ENCODE measurements at places on chromosomes 2 and 18.

DNA sequence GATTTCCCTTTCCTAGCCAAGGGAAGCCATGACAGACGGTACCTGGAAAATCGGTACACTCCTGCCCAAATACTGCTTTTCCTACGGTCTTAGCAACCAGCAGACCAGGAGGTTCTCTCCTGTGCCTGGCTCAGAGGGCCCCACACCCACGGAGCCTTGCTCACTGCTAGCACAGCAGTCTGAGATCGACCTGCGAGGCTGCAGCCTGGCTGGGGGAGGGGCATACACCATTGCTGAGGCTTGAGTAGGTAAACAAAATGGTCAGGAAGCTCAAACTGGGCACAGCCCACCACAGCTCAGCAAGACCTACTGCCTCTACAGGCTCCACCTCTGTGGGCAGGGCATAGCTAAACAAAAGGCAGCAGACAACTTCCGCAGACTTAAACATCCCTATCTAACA is 6.8 kb upstream of the CD207 start:
- no peak for DNase-seq

- DNase-seq, result no peak
Observed at GRCh38 chr2:158603205-158603604, 146.5 kb downstream of the PKP4 start.

DNA sequence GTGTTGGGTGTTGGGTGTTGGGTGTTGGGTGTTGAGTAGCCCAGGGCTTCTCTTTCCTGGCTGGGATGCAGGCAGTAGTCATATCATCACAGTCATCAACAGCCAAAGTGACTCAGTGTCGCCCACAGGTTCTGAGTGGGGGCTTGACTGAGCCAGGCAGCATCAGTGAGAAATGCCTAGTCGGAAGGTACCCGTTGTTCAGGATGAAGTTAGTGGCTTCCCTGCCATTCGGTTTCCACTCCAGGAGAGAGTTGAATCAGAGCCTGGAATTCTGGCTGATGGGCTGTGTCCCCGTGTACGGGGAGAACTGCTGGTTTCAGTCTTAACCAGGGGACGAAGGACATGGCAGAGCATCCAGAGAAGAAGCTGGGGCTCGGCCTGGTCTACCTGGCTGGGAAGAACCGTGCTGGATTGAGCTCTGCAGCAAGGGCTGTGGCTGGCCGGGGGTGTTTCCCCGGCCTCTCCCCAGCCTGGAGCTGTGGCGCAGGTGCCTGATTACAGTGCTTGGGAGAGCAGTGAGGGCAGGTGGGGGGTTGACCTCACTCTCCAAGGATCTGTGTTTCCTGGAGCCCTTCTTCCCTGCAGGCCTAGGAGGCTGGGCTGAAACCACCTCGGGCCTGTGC is 49.4 kb downstream of the AGAP1 start:
- peak; percentile 14 for DNase-seq

GRCh38 chr2:39913648-39914461 is 134.8 kb upstream of the THUMPD2 start:
- DNase-seq, result peak; percentile 75

DNA sequence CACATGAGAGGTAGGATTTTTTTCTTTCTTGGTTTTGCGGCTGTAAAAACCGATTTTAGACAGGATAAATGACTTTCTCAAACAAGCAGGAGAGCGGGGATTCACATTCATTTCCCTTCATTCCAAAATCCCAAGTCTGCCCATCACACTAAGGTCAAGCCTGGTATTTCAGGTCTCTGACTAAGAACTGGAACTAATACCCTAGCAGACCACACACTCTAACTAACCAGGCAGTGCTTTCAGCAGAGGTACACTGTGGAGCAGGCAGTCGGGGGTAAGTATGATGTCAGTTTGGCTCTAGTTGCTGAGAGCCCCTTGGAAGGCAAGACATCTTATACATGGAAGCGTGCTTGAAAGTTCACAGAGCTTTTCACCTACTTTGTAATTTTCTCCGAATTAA is 128.1 kb upstream of the LHCGR start:
- DNase-seq, result no peak

GRCh38 chr2:126220331-126220730 is 435.6 kb upstream of the GYPC start:
- no peak for DNase-seq

Measured in AG08395 (cell line).